ENCODE measurements at places on chromosomes 3 and 15. TPM values are rescaled to one million over a fixed set of nuclear protein-coding genes. Genes with fewer than 3 reads are reported as not detected.

DNA sequence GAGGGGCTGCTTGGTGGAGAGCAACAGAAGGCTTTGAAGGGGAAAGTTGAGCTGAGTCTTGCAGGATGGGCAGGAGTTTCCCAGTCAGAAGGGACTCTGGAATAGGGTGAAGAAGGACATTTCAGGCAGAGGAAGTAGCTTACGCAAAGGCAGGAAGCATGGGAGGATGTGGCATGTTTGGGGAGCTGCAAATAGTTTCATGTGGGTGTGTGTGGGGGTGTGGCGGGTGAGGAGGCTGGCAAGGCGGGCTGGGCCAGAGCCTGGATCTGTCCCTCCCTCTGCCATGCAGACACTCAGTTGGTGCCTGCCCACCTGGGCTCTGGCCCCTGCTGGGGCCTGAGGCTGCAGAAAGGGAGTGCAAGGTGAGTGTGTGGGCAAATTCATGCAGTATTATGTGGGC lies 10.4 kb downstream of the TEX264 start:
- DNase-seq = no peak

- DNase-seq = no peak
Observed at GRCh38 chr3:38043486-38043885, 4.5 kb downstream of the DLEC1 start.

- peak; percentile 23 for DNase-seq
Observed at GRCh38 chr3:146161663-146162002, 649 bp upstream of the PLOD2 start.

DNA sequence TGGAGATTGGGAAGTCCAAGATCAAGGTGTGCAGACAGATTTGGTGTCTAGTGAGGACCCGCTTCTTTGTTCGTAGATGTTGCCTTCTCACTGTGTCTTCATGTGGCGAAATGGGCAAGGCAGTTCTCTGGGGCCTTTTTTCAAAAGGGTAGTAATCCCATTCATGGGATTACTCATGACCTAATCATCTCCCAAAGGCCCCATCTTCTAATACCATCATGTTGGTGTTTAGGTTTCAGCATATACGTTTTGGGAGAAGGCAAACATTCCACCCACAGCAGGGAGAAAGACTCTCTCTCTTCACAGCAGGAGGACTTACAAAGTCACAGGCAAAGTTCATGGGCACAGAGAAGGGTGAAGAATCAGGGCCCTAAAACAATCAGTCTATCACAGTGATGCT lies 252.1 kb downstream of the RPLP1 start:
- DNase-seq = no peak

DNA sequence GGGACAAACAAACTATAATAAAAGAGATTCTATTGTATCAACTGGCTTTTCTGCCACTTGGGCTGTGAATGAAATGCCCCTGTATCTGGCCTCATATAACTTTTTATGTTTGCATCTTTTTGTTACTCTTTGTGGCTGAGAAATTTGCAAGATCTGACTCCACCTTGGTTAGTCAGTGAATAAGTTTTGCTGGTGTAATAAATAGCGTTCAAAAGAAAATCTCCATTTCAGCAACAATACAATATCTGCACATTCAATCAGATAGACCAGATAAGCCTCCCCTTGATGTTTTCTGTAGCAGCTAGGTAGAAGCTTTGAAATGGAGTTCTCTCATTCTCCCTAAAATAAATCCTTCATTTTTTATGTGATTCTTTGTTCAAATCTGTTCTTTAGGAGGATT lies 12.0 kb downstream of the TRAT1 start:
- DNase-seq = no peak

DNA sequence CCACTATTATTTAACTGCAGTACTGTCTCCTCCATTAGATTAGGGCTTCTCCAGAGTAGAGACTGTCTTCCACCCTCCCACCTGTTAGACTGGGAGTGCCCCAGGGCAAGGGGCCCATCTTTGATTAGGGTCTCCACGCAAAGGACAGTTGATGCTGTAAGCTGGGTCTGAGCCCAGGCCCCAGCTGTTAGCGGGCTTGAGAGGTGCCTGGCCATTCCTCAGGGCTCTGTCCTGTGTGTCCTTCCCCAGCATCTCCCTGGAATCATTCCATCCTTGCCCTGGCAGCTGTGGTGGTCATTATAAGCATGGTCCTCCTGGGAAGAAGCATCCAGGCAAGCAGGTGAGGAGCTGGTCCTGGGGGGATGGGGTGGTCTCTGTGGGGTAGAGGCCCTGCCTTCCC lies 6.1 kb downstream of the SLC51B start:
- DNase-seq = no peak

DNA sequence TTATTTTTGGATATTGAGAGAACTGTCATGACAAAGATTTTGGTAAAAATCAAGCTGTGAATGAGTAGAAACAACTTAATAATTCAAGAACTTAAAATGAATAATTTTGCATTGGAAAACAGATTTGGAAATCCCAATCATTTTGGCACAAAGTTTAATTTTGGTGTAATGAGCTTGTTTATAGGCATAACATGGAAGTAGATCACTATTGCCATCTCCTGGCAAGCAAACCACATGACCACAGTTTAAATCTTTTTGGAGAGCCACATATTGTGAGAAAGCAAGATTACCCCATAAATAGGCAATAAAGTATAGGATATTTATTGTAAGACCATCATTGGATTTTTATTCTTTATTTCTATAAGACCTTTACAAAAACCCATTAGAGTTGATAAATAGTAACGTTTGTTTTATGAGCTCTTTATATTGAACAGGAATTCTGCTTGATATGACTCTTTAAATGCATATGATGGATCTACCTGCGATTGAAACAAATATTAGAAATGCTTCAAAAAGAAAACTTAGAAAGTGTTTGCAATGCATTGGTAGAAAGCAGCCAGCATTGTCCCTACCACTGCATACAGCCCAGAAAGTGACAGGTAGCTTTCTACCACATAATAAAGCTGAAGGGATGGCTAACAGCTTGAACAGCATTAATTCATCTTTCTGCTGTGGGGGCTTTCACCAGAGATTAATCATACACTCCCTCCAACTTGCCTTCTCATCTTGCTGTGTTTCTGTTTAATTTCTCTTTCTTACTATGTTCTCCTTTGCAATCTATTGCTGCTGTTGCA lies 766.8 kb downstream of the TBL1XR1 start:
- DNase-seq = no peak

DNA sequence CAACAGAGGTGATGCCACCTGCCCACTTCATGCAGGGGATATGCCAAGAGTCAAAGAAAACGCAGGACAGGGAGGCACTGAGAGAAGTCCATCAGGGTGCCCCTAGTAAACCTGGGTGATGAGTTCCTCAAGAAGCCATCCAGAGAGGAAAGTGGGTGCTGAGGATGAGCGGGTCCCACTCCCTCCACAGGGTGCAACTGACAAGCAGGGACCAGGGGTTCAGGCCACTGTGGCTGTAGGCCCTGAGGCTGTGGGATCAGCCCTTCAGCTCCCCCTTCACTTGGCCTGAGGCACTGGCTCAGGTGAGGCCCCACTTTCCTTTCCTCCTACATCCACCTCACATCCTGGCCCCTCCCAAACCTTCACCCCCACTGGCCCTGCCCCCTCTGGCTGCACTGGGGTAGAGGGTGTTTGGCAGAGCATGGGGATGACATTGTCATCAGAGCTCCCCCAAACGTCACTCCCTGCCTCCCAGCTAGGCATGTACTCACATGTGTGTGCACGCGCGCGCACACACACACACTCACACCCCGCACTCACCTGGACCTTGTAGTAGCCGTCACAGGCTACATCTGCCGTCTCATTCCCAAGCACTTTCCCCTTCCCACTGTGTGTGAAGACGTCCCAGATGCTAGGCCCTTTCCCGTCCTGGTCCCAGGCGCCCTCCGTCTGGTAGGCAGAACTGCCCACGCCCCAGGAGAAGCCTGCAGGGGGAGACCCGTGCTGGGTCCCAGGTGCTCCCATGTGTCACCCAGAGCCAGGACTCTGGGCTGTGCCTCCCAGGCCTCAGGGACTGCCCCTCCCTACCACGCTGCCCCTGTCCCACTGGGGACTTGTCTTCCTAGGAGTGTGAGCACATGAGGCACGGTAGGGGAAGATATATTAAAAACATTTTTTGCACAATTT lies 1.4 kb downstream of the LCTL start:
- DNase-seq = no peak

- DNase-seq = no peak
Observed at GRCh38 chr15:70242951-70243685, 145.4 kb upstream of the TLE3 start.

GRCh38 chr3:37910671-37911400 lies 49.2 kb downstream of the CTDSPL start:
- no peak for DNase-seq

GRCh38 chr15:100005013-100005412 lies 271.8 kb upstream of the LYSMD4 start:
- no peak for DNase-seq

DNA sequence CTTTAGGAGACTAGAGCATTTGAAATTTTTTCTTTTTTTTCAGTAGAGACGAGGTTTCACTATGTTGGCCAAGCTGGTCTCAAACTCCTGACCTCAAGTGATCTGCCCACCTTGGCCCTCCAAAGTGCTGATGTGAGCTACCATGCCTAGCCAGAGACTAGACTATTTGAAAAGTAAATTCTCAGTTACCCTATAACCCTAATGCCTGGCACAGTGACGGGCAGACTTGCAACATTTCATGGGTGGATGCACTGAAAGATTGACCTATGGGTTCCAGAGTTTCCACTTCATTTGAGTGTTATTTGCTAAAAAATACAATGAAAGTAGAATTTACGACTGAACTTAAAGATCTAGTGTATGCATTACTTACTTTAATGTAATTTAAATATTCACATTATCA lies 45.7 kb upstream of the LIPC start:
- no peak for DNase-seq

DNA sequence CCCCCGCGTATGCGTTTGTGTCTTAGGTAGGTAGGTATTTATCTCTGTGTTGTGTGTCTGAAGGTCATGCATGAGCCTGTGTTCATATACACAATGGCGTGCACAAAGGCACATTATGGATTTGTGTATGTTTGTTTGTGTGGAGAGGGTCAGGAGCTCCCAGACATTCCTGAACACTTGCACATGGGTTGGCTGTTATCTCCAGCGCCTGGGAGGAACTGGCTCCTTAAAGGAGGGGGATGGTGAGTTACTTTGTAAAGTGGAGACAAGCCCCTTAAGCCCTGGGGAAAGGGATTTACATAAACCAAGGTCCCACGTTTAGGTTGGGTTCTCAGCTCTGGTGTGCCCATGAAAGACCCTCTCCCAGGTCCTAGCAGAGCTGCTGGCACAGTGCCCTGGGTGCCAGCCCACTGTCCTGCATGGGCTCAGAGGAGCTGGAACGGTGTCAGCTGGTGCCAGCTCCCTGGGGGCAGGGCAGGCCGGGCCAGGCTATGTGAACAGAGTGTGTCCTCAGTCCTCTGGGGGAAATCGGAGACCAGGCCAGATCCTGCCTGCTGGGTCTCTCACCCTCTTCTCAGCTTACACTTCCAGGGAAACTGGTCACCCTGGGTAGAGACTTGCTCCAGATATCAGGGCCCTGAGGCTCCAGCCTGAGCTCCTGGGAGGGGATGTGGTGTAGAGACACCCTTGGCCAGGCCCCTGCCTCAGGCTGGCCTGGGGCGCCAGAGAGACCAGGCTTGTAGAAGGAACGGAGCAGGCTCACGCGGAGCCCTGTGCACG lies 25.1 kb downstream of the SNX33 start:
- no peak for DNase-seq

GRCh38 chr15:80265021-80265420 lies 13.0 kb upstream of the CTXND1 start:
- no peak for DNase-seq

DNA sequence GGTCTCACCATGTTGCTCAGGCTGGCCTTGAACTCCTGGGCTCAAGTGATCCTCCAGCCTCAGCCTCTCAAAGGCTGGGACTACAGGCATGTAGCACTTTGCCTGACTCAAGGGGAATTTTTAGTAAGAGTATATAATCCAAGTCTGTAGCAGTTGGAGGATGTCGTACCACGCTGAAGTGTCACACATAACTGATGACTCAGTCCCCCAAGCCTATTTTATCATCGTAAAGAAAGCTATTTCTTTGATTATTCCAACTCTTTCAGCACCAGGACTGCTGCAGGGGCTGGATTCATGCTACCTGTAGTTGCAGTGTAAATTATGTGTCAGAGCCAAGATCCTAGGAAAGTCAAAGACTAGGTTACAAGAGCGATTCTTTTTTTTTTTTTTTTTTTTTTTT lies 1.4 kb upstream of the PRKCI start:
- DNase-seq = no peak

DNA sequence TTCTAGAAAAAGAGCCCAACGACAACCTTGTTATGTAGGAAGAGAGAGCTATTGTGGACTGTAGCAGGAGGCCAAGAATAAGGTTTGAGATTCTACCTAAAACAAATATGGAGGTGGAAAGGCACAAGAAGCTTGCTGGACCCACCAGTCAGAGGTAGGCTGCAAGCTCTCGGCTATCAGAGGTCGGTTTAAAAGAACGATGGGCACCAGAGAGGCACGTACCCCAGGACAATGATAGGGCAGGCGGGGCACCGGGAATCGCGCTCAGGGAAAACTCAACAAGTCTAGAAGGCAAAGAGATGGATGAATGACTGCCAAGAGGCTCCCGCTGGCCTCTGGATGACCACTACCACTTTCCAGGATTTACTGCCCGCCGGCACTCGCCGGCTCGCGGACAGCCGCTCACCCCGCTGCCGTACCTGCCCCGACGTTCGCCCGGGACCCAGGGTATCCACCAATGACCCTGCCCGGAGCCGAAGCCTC lies 1.1 kb downstream of the HDGFL3 start:
- no peak for DNase-seq

Gene RFTN1
- total RNA-seq = 13.9 TPM

Gene MASP1
- total RNA-seq = 11.5 TPM

Gene CHRFAM7A
- 0.80 TPM for total RNA-seq

Gene PROS1
- total RNA-seq = 65.4 TPM

Gene EXD1
- not detected for total RNA-seq

Gene ZNF148
- total RNA-seq = 29.8 TPM

Gene FEZF2
- not detected for total RNA-seq

Gene KCNMB2
- not detected for total RNA-seq

Gene SLC22A13
- total RNA-seq = 0.48 TPM

Gene LRTM1
- total RNA-seq = not detected

Gene SLC24A5
- not detected for total RNA-seq

Gene STARD5
- 9.5 TPM for total RNA-seq

Gene CD80
- total RNA-seq = 1.6 TPM

Gene CHST14
- total RNA-seq = 9.3 TPM

Gene SYNPR
- total RNA-seq = not detected

Gene HACL1
- total RNA-seq = 28.8 TPM
